NCI-H1930 (cell line): ENCODE measurements at places on chromosomes 12 and 14.

- DNase-seq, result no peak
These were observed 1.6 kb upstream of the MANSC4 start for GRCh38 chr12:27781680-27782079.

DNA sequence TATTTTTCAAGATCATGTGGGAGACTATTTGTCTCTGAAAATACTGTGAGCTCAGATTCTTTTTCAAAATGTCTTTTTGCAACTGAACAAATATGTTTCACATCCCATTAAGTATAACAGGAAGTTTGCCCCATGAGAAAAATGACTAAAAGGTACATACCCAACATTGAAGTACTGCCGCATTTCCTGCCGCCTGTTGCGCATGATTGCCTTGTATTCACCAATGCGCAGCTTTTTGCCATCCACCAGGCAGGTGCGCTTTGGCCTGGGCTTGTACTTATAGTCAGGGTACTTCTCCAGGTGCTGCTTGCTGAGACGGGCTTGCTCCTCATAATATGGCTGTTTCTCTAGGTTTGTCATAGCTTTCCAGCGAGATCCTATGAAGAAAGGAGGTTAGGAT is 413.2 kb downstream of the SOX5 start:
- DNase-seq, result no peak

- no peak for DNase-seq
These were observed 161.3 kb downstream of the CPNE8 start for GRCh38 chr12:38744041-38744440.

GRCh38 chr12:131854861-131855476 is 26.8 kb downstream of the MMP17 start:
- no peak for DNase-seq

GRCh38 chr12:131418884-131419283 is 292.0 kb upstream of the SFSWAP start:
- no peak for DNase-seq

GRCh38 chr14:53890611-53891101 is 66.0 kb downstream of the BMP4 start:
- no peak for DNase-seq

GRCh38 chr12:5309654-5310053 is 122.3 kb upstream of the NTF3 start:
- DNase-seq, result no peak

GRCh38 chr14:100528962-100529560 is 58.2 kb downstream of the BEGAIN start:
- no peak for DNase-seq

DNA sequence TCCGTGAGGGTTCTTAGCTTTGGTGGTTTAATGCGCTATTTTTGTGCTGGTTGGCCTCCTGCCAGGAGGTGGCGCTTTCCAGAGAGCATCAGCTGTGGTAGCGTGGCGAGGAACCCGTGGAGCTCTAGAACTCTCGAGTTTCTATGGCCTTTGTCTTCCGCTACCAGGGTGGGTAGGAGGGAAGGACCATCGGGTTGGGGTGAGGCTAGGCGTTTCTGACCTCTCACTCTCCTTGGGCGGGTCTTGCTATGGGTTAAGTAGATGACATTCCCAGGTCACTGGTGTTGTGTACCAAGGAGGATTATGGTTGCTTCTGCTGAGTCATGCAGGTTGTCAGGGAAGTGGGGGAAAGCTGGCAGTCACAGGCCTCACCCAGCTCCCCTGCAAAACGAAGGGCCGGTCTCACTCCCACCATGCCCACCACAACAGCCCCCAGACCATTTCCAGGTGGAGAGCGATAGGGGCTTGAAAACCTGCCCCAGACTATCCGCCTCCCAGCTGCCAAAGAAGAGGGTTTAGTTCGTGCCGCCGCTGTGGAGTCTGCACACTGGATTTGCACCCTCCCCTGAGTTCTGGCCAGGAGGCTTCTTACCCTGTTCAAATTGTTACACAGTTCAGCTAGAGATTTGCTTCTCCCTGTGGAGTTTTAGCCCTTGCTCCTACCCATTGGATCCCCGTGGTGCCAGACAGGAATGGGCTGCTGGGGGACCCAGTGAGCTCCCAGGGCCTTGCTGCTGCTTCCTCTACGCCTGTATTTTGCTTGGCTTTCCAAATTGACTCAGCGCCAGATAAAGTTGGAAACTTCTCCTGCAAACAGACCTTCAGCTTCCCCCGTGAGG is 21.9 kb downstream of the RNFT2 start:
- DNase-seq, result no peak

DNA sequence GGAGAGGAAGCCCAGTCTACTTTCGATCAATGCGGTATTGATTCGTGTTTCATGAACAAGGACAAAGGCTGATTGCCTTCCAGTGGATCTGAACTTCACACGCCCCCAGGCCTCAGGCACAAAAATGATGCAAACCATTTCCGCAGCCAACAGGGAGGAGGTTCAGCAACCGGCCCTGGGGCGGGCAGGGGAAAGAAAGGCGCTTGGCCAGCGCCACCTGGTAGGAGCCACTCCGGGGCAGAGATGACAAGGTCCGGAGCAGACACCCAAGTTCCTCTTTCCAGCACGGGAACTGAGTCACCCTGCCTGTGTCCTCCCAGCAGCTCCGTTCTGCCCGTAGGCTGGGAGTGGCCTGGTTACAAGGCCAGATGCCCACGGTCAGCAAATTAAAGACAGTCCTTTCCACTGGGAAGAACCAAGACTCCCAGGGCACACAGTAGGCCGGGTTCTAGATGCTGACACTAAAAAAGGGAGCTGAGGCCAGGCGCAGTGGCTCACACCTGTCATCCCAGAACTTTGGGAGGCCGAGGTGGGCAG is 136.3 kb downstream of the SCARB1 start:
- DNase-seq, result no peak

DNA sequence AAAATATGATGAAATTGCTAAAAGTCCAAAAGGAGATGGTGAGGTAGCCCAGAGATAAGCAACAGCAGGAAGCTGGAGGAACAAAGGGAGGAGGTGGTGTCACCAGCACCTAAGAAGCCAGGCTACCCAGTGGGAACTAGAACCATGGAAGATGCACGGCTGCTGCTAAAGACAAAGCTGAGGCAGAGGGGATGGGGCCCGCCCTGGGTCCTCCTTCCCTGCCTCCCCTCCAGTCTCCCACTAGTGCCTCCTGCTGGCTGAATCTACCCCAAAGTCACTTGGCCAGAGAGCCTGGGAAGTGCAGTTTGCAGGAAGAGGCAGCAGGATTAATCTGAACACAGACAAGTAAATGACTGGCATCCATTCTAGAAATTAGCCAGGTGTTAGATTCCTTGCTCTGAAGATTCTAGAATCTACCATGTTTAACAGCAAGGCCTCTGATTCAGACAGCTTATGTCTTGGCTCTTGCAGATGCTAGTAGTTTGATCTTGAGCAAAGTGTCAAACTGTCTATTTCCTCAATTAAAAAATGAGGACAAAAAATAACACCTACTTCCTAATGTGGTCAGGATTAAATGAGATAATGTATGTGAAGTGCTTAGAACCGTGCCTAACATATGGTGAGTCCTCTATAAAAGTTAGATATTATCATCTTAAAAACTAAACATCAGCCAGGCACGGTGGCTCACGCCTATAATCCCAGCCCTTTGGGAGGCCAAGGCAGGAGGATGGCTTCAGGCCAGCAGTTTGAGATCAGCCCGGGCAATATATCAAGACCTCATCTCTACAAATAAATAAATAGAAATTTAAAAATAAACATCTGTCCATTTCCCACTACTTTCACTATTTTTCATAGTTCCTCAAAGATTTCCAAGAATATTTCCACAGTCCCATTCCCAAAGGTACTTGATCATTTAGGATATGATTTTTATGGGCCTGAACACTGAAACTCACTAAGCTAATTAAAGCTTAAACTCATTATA is 5.8 kb upstream of the LRP10 start:
- no peak for DNase-seq

GRCh38 chr14:51277753-51278415 is 37.8 kb downstream of the TMX1 start:
- DNase-seq, result no peak

DNA sequence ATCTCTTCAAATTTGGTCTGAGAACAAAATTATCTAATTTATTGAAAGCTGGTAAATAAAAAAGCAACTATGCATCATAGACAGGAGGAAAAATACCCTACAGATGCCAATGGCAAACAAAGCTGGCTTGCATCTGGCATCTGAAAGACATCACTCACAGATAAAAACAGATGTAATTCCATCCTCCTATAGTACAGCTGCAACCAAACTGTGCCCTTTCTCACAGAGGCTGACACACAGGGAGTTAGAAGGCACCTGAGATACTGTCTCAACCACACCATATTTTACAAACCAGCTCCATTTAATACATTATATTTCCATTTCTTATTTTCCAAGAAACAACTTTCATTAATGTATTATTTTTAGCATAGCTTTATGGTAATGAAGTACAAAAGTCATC is 39.4 kb downstream of the DUSP16 start:
- DNase-seq, result no peak

DNA sequence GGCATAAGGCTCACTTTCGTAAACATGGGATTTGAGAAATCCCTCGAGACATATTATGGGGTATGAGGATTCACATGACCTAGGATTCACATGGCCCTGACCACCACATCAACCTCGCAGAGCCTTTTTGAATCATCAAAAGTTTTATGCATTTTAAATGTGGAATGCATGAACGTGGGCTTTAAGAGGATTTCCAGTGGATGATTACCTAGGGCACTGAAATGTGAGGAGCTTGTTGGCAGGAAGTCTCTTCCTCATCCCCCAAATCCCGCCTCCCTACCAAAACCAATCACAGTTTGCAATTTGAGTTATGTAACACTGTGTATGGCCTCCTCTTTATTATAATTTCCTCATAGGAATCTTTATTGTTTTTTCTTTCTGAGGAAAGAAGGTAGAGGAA is 659.6 kb upstream of the TBX3 start:
- no peak for DNase-seq

DNA sequence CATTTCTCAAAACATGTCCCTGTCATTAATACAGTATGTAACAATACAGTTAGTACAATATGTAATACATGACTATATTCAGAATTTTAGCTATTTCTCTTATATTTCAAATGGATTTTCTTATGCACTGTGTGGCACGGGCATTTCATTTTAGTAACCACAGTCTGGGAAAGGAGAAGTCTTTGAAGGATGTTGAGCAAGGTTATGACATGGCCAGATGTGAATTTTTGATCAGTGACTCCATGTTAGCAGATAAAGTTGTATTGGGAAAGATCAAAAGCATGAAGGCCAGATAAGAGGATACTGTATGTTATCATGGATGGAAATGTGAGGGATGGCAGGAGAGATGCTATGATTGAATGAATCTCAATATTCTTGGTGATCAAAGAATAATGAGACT is 285.2 kb downstream of the NAV3 start:
- no peak for DNase-seq

DNA sequence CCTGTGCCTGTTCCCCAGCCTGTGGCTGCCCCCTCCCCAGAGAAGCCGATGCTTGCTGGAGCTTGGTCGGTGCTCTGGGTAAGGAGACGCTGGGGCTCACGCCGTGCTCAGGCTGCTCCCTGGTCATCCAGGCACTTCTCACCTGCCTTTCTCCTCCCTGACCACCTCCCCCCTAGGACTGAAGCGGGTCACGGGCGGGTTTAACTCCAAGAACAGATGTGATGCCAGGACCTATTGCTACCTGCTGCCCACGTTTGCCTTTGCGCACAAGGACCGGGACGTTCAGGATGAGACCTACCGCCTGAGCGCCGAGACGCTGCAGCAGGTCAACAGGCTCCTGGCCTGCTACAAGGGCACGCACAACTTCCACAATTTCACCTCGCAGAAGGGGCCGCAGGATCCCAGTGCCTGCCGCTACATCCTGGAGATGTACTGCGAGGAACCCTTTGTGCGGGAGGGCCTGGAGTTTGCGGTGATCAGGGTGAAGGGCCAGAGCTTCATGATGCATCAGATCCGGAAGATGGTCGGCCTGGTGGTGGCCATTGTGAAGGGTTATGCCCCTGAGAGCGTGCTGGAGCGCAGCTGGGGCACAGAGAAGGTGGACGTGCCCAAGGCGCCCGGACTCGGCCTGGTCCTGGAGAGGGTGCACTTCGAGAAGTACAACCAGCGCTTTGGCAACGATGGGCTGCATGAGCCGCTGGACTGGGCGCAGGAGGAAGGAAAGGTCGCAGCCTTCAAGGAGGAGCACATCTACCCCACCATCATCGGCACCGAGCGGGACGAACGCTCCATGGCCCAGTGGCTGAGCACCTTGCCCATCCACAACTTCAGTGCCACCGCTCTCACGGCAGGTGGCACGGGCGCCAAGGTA is 8.4 kb upstream of the EP400 start:
- no peak for DNase-seq

- DNase-seq, result no peak
These were observed 35.3 kb downstream of the PITPNM2 start for GRCh38 chr12:123115409-123116121.

GRCh38 chr14:50083467-50084337 is 32.7 kb downstream of the VCPKMT start:
- no peak for DNase-seq

DNA sequence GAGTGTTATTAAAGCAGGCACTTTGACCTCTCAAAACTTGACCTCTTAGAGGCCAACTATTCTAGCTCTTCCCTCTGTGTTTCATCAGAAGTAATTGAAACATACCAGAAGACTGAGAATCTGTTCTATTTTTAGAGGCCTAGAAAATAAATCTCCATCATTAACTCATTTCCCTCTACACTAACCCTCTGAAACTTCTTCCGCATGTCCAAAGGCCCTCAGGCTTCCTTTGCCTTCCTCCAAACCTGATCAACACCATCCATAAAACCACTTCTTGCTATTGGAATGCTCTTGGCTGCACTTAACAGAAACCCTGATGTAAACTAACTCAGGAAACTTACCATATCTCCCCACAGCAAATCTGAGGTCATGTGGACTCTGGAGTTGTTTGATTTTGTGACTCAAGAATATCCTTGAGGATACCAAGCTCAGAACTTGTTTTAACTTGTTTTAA is 196.4 kb downstream of the RPAP3 start:
- no peak for DNase-seq

GRCh38 chr14:50772412-50772811 is 58.5 kb downstream of the NIN start:
- DNase-seq, result no peak

DNA sequence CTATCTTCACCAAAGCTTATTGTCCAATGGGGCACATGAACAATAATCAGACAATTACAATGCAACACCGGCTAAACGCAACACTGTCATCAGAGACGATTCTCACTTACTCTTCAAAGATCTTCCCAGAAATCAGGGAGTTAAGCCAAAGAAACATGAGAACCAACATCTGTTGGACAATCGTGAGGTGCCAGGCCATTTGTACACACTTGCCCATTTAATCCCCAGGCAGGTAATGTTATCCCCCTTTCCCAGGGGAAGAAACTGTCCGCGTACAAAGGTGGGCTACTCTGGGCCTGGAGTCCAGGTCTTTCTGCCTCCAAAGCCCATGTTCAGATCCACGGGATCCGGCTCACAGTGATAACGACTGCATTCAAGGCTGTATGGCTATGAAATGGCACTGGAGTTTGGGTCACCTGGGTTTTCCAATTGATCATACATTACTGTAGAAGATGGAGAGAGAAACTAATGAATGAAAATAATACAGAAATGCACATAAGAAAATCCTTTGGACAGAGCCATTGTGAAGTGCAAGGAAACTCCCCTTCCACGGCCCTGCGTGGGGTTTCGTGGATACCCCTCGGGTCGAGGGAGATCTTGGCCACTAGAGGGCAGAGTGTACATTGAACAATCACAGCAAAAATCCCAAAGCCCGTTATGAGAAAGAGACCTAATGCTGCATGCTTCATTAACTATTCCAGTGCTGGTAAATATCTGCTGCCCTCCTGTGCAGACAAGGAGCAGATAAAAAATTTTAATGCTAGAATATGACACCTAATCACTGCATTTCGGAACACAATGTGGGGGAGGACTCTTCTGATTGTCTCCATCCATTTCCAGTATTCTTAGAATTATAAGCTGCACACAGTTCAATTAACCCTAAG is 111.4 kb downstream of the EGLN3 start:
- no peak for DNase-seq

GRCh38 chr14:49860988-49861698 is 8.6 kb upstream of the NEMF start:
- DNase-seq, result no peak
